ENCODE measurements at places on chromosomes 7 and 10.

DNA sequence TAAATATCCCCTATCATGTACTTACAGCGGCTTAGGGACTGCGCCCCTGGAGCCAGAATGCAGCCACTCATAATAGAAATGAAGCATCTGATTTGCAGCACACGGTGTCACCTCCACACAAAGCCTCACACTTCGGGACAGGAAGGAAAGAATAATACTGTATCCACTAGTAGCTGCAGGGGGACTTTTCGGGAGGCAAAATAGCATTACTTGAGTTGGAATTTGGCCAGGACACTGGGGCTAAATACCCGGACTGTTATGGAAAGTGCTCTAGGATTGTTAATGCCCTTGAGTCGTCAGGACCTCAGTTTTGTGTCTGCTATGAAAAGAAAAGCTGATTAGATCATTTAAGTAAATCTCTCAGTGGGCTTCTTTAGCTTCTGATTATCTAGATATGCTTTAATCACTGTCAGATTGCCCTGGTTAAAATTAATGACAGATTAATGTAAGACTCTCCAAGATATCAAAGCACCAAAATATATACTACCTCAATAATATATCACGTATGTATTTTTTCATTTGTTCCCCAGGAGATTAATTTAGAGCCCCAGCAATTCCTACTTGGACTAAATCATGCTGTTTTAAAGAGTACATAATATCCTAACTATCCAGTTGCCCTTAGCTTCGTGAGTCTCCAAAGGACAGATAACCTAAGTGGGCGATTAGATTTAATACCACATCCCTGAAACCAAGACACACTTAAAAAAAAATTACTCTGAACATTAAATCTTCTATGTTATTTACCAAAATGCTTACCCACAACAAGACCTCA lies 173.0 kb upstream of the NEBL start:
- no peak for DNase-seq

DNA sequence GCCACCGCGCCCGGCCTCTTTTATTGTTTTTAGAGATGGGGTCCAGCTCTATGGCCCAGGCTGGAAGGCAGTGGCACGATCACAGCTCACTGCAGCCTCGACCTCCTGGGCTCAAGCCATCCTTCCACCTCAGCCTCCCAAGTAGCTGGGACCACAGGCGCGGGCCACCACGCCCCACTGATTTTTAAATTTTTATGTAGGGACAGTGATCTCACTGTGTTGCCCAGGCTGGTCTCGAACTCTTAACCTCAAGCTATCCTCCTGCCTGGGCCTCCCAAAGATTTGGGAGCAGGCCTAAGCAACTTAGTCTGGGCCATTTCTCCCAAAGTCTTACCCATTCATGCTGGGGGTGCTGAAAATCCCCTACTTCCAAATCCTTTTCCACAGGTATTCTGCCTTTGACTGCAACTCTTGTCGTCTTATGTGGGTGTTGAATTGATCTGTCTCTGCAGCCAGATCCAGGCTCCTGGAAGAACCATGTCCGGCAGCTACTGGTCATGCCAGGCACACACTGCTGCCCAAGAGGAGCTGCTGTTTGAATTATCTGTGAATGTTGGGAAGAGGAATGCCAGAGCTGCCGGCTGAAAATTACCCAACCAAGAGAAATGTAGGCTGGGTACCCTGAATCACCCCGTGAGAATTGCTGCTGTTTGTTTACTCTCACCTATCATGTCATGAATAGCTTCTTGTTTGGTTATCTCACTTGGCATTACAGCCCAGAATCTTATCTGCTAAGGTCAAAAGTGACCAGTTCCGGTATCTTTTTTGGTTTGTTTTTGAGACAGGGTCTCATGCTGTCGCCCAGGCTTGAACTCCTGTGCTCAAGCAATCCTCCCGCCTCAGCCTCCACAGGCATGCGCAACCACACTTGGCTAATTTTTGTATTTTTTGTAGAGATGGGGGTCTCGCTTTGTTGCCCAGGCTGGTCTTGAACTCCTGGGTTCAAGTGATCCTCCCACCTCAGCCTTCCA lies 1.1 kb downstream of the ZDHHC4 start:
- no peak for DNase-seq

- no peak for DNase-seq
These were observed 18.0 kb upstream of the SPOCK2 start for GRCh38 chr10:72106154-72106849.

DNA sequence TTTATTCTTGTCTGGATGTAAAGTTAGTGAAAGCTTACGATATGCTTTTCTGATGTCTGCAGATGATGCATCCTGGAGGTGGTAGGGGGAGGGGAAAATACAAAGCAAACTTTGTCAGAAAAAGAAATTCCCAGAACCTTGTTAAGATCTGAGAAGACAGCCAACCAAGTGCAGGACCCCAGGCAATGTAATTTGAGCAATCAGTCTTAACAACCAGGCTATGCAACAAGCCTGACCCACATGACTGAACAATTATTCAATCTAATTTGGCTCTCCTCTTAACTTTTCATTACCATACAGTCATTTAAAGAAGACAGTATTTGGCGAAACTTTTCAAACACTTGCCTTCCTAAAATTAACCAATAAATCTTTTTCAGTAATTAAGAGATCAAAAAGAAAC lies 74.5 kb downstream of the DNAJC1 start:
- DNase-seq: no peak

DNA sequence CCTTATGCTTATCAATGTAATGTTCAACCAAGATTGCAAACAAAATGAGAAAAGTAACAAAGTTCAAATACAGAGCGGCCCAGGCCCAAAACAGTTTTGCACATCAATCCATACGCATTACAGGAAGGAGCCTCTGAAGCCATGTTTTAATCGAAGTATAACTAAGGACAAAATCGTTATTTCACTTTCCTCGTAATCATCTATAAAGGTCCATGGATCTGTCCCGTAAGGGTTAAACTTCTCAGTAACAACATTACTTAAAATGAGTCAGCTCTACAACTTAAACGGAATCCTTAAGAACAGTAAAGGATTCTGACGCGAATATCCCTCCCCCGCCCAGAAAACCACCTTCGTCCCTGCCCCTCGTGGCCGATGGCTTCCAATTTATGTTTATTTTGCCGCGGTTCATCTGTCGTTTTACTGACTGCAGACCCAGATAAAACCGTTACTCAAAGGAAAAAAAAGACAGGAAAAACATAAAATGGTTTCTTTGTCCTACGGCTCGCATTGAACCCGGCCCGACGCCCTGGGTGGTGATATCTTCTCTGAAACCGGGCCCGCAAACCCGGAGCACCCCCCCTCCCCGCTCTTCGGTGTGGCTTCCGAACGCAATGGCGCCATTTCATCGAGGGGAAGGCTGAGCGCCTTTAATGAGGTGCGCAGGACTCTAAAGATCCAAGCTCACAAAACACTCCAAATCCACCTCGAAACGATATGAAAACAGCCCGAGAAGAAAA lies 1.1 kb downstream of the HNRNPA2B1 start:
- no peak for DNase-seq

- no peak for DNase-seq
These were observed 1.4 kb upstream of the DOCK1 start for GRCh38 chr10:126903656-126904360.

GRCh38 chr7:114530057-114530611 lies 115.5 kb downstream of the FOXP2 start:
- no peak for DNase-seq

GRCh38 chr10:80538481-80539185 lies 931 bp downstream of the SH2D4B start:
- no peak for DNase-seq

DNA sequence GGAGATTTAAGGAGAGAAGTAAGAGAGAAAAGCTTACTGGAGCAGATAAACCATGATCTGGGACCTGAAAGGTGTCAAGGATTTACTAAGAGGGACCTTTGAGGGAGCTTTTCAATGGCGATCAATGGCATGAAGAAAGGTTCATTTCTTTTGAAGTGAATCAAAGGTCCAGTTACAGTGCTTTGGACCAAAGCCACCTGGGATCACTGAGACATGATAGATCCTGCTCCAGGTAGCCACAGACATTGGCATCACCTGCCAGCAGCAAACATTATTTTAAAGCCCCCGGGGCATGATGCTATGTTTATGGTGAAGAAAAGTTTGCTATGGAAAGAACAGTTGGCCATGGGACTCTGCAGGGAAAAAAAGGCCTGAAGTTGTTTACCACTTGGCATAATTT lies 109.4 kb downstream of the SLC25A13 start:
- DNase-seq: no peak

GRCh38 chr7:149297034-149297755 lies 35.2 kb downstream of the ZNF783 start:
- no peak for DNase-seq

- DNase-seq: peak; percentile 15
These were observed 6.0 kb downstream of the INA start for GRCh38 chr10:103282961-103283360.
